ENCODE measurements at places on chromosomes 1 and 21.

DNA sequence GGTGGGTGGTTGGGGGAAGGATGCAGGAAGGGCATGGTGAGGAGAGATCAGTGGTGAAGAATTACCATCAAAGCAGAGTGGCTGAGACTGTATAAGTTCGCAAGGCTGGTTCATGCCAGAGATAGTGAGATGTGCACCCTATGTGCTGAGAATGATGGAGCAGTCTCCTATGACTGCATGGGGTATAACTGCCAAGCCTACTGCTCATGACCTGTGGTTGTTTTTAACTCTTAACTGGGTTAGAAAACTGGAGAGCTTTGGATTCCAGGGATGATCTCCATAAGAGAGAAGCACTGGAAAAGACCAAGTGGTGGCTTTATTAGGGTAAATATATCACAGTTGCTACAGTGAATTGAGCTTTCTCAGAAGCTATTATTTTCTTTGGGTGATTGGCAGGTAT, 16.2 kb downstream of the WNT2B start:
- DNase-seq = no peak

DNA sequence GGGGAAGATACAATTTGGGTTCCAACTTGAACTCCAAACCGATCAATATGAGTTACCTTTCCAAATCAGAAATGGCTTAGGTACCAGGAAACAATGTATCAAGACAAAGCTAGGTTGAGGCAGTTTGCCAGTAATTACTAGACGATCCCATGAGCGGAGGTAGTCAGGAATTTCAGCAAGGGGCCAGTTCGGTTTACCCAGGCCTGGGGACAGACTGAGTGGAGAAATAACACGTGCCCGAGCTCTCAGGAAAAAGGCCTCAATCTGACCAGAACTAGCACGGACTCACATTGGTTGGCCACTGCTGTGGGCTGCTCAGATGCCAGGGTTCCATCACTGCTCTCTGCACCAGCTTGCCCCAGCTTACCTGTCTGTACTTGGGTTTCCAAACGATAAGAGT, 15.3 kb downstream of the CLSTN1 start:
- DNase-seq = no peak

DNA sequence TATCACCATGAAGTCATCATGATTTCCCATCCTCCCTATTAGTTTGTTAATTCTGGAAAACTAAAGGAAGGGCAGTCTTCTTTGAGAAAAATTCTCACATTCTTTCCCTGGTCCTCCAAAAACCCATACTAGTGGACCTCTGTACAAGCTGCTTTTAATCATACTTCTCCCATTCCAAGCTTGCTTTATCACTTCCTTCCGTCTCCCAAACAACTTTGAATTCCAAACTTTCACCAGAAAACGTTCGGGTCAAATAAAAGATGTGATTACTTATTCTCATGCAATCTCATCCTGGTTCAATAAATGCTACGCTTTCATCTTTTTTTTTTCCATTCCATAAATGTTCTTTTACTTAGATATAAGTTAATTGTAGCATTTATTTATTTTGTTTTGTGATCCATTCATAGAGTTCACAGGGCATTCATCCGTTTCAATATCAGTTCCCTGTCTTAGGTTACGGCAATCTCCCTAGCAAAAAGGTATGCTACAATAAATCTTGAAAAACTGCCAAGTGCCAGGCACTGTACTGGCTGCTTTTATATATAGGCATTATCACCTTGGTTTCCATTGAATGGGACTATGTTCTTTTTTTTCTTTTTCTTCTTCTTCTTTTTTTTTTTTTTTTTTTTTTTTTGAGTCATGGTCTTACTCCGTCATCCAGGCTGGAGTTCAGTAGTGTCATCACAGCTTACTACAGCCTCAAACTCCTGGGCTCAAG, 100.2 kb upstream of the GREM2 start:
- DNase-seq = no peak

- no peak for DNase-seq
Measured at GRCh38 chr1:1925437-1926345, 6.6 kb upstream of the TMEM52 start.

GRCh38 chr1:35454616-35455015, 102.6 kb downstream of the KIAA0319L start:
- no peak for DNase-seq

DNA sequence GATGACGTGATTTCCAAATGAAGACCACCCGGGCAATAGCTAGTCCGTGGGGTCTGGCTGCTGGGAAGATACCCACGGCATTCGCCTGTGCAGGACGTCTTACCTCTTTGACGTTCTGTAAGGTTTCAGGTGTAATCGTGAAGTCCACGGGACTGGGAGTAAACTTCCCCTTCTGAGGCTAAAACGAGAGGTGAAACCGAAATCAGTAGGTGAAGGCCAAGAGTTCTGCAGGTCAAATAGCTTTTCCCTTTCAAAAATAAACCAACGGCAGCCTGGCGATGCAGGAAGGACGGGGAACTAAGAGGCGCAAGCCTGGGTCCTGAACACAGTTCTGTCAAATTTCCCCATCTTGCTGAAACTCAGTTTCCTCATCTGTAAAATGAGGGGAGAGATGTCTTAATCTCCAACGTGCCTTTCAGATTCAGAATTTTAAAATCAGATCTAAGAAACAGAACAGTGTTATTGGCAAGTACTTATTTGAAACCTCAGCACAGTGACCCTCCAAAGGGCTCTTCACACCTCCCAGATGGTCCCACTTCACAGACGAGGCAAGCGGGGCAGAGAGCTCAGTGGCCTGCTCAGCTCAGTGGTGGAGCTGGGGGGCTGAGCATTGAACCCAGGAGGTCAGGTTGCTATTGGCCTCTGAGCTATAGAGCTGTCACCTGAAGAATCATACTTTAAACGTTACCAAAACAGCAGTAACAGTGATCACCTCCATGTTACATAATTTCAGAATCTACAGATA, 34.7 kb downstream of the VPS26C start:
- no peak for DNase-seq

GRCh38 chr1:39654291-39654690, 14.8 kb upstream of the HEYL start:
- no peak for DNase-seq

- no peak for DNase-seq
Measured at GRCh38 chr1:22088331-22088730, 35.8 kb downstream of the CDC42 start.

- no peak for DNase-seq
Measured at GRCh38 chr1:53719469-53719868, 19.5 kb downstream of the GLIS1 start.

DNA sequence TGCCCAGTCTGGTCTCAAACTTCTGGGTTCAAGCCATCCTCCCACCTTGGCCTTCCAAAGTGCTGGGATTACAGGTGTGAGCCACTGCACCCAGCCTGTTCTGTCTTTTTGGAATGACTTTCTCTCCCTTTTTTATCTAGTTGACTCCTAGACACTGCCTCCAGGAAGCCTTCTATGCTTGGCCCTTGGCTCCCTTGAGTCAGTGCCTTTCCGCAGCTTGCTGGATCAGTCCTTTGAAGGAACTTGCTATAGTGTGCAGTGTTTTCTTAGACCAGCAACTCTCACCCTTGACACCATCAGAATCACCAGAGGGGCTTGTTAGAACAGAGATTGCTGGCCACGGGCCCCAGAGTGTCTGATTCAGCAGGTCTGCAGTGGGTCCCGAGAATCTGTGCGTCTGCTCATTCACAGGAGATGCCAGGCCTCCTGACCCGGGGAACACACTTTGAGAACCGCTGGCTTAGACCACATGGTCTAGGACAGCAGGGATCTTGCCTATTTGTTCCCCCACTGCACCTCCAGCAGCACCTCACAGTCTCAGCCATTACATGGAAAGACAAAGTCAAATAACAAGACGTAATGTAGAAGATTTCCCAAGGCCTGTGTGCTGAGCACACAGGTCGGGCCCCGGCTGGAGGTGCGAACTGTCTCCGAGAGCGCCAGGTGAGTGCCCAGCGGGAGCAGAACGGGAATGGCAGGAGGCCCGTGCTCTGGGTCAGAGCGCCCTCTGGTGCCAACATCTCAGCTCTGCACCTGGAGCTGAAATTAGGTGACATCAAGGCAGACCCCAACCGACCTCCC, 27.4 kb upstream of the CTPS1 start:
- peak; percentile 27 for DNase-seq

DNA sequence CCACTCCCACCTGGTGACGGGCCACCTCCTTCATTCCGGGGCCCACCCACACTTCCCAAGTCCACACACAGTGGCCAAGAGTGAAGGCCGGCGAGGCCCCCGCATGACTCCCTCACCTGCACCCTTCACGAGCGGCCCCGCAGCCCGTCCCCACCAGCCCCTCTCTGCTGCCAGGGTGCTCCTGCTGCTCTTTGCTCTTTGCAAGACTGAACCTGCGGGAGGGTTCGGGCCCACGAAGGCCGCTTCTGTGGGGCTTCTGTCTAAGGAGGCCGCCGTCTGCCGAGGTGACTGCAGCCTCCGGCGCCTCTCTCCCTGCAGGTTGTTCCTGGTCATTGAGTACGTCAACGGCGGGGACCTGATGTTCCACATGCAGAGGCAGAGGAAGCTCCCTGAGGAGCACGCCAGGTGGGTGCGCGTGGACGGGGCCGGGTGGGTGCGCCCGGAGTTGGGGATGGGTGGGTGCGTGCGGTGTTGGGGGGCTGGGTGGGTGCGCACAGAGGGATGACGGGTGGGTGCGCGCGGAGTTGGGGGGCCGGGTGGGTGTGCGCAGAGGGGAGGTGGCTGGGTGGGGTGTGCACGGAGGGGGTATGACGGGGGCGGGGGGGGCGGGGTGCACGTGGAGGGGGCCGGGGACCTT, 25.3 kb downstream of the FAAP20 start:
- no peak for DNase-seq

DNA sequence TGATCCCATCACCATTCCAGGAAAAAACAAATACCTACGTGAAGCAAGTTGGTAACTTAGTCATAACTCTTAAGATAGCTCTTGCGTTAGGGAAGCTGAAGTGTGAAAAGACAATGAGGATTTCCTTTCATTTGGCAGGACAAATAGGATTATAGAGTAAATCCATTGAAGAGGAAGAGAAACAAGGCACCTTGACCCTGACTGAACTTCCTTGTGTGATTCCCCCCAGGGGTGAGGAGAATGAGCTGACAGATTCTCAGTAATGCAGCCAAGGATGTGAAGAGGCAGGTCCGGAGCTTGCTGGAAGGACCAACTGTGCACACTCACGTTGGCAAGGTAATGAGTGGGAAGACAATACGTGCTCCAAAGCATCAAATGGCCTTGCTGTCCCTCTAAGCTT, 55.0 kb upstream of the HMCN1 start:
- DNase-seq = no peak

DNA sequence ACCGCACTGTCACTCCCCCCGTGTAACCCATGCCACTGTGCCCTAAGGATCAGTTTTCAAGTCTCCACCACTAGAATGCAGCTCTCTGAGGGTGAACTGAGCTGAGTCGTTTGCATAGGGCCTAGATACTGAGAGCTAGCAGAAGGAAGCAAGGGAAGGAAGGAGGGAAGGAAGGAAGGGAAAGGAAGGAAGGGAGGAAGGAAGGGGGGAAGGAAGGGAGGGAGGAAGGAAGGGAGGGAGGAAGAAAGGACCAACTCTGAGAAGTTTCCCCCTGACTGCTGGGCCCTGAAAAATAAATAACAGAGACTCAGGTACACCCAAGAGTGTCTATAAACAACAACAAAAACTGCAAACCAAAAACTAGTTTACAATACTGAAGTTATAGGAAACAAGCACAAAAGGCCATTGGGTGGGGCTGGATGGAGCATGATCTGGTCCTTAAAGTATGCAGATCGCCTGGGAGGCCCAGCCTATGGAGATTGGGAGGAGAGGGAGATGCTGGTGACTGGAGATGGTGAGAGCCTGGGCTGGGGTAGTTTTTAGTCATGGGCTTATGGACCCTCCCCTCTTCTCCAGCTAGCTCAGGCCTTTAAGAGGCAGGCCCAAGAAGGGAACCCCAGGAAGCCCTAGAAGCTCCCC, 1.7 kb upstream of the MRPS15 start:
- DNase-seq = no peak

GRCh38 chr1:3352952-3353331, 101.5 kb upstream of the ARHGEF16 start:
- DNase-seq = no peak

DNA sequence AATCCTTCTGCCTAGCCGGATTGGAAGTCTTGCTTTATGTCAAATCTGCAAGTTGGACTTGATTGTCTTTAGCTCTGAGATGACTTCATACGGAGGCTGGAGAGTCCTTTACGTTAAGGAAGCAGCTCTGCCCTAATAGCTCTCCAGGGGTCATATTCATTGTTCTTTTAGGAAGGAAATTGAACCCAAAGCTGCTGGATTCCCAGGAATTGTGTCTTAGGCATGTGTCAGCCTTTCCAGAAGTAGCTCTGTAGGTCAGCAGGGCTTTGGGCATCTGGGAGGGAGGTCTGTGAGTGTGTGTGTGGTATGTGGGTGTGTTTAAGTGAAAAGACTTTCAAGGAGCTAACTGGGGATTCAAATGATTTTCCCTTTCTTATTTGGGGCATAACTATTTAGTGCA, 82.4 kb downstream of the ABCA4 start:
- DNase-seq = no peak

- DNase-seq = no peak
Measured at GRCh38 chr1:23531562-23532094, 595 bp upstream of the E2F2 start.
